ENCODE measurements at places on chromosomes 3 and 15.

GRCh38 chr15:91099616-91099994 is 452 bp upstream of the SV2B start:
- no peak for DNase-seq

GRCh38 chr15:80068578-80068977 is 9.1 kb downstream of the ZFAND6 start:
- no peak for DNase-seq

DNA sequence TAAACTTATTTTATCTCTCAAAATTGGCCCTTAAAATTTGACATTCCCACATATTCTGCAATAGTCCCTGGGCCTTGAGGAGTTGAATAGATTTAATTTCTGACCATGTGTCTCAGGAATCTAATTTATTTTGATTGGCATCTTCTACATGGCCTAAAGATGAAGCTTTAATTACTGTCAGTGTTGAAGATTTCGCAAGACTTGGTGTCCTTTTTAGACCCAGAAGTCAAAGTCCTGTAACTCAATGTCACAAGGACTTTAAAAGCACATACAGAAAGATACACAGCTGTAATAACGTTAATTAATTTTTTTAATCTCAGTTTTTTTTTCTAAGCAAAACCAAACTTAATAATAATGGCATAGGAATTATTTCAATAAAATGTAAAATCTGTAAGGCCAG is 163.9 kb downstream of the SUCNR1 start:
- no peak for DNase-seq

- DNase-seq = no peak
These were observed 33.7 kb upstream of the SPTBN5 start for GRCh38 chr15:41927536-41927935.

DNA sequence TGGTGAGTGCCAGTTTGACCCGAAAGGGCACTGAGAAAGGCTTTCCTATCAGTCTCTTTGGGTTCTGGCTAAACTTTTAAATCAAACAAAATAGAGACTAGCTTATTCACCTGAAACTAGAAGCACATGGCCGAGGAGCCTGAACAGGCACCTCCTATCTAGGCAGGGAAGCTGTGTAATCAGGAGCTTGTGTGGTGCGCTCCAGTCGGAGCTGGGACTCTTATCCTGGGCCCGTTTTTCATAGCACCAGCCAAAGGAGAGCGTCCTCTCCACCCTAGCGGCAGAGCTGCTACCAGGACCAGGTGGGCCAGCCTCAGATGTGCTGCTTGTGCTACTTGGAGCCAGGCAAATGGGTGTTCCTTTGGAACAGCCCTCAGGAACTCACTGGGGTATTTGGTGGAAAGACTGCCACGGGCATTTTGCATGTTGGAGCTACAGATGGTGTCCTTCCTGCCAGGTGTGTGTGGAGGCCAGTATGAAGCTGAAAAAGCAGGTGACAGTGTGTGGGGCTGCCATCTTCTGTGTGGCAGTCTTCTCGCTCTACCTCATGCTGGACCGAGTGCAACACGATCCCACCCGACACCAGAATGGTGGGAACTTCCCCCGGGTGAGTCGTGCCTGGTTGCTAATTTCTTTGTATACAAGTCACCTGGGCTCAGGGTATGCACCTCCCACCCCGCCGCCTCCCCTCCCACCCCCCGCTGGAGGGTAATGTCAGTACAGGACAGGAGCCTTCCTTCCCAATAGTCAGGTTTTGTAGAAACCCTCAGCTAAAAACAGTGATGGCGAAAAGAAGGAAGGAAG is 833 bp downstream of the MAN2A2 start:
- no peak for DNase-seq

DNA sequence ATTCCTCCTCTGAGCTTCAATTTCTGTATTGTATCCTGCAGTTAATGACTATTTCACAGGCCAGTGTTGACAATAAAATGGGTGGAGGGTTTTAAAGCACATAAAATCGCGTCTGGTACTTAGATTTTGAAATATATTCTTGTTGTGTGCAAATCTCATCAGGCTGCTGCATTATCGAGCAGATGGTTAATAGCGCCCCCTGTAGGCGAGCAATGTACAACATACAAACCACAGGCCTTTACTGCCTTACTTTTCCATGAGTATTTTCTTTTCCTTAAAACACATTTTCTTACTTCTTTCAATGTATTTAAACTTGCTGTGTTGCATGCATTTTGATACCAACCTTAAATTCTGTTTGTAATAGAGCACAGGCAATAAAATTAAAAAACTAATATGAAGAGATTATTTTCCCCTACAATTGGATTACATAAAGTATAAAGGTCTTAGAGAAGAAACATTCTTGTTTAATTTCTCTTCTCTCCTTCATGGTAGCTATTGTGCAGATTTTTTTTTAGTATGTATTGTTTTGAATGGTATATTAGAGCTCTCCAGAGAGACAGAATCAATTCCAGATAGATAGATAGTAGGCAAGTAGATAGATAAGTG is 608.4 kb downstream of the CADM2 start:
- DNase-seq = no peak

DNA sequence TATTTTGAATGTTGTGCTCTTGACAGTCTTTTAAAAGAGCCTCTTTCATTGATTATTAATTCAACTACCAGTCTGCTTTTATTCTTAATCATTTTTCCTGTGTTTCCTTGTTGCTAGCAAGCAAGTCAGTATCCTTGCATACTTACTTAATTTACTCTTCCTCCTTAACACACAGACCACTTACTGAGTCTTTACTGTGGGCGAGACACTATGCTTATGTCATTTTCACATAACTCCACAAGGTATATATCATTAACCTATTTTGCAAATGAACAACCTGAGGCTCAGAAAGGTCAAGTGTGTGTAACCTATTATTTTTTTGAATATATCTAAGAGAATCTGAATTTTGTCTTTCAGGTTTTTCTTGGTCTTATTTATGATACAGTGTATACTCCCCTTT is 130.9 kb downstream of the WDR76 start:
- no peak for DNase-seq

- no peak for DNase-seq
These were observed 172.3 kb upstream of the PRICKLE2 start for GRCh38 chr3:64397573-64397972.

DNA sequence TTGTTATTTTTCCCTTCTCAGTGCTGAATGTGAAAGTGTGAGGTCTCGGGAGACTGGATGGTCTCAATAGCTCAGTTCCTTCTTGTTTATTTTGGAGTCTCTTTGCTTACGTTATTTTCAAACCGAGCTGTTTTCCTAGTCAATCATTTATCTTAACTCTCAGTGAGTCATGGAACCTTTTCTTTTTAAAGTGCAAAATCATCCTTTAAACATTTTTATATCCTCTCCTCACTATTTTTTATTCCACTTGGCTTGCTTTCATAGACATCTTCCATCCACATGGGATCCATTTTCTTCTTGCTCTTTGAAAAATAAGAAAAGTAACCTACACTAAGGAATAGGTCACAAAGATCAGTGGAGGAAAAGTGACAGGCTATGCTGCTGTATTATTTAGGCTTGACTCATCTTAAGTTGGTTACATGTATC is 497.8 kb downstream of the NAALADL2 start:
- DNase-seq = no peak

- DNase-seq = no peak
These were observed 418.1 kb downstream of the OCA2 start for GRCh38 chr15:27681038-27681437.

DNA sequence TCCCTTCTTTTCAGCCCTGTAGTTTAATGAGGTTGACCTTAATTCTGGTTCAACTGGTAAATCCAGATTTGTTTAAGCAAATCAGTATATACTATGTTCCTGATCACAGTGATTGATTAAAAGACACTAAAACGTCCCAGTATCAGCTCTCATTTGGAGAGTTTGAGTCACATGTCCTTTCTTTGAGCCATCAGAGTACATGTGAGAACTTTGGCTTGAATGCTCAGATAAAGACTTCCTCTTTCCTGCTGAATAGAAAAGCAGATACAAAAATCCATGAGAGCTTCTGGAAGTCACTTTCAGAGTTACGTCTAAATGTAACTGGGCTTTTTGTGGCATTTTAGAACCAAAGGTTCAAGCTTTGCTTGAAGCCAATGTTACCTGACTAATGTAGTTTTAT is 341.8 kb upstream of the SATB1 start:
- no peak for DNase-seq

- no peak for DNase-seq
These were observed 52.5 kb downstream of the PHC3 start for GRCh38 chr3:170128977-170129431.

DNA sequence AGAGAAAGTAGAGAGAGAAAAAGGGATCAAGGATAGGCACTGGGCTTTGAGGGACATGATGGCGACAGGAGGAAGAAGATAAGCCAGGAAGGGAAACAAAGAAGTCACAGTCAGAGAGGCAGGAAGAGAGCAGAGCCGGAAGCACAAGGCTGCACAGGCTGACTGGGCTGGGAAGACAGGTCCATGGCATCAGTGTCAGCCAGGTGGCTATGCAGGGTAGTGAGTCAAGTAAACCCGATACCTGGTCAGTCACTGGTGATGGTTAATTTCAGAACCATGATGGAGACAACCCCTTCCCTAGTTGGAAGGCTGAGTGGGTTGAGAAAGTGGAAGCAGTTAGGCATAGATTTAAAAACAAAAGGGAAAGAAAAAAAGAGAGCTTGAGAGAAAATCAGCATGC is 203.8 kb downstream of the EPHB1 start:
- no peak for DNase-seq

GRCh38 chr15:40072216-40072990 is 33.4 kb upstream of the SRP14 start:
- DNase-seq = no peak

GRCh38 chr3:96803870-96804269 is 10.5 kb upstream of the EPHA6 start:
- no peak for DNase-seq

DNA sequence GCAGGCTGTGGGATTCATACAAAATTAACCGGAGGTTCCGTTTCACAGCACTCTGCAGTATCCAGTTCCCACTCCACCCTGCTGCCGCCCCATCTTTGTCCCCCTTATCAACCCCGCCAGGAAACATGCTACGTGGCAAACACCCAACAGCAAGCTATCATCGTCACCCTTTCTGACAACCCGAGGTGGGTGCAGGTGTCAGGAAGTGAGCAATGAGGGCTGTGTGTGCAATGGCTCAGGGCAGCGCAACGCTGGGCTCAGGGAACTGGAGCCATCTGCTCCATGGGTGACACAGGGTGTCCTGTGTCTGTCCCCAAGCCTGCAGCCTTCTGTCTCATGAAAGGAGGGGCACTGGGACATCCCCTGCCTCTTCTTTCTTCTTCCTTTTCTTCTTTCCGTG is 60.9 kb downstream of the ATP2B2 start:
- DNase-seq = no peak

- DNase-seq = no peak
These were observed 26.3 kb downstream of the ARHGEF3 start for GRCh38 chr3:56775445-56775837.

GRCh38 chr3:100865442-100865841 is 127.8 kb downstream of the ABI3BP start:
- DNase-seq = no peak

- DNase-seq = no peak
These were observed 622 bp upstream of the ZNF589 start for GRCh38 chr3:48240000-48240963.

GRCh38 chr3:129077222-129077621 is 16.6 kb downstream of the GP9 start:
- no peak for DNase-seq

DNA sequence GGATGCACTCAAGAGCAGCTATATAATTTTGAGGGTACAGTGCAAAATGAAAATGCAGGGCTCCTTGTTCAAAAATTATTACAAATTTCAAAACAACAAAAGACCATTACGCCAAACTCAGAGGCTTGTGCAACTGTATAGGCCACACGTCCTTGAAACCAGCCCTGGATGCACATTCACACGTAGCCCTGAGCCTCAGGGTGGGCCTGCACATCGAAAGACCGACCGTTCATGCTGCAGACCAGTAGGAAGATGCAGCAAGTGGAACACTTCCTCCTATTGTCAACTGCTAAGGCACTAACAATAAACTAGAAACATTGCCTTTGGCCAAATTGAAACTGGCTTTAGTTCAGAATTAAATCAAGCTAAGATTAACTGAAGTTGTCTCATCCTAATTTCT is 174.7 kb downstream of the SHOX2 start:
- DNase-seq = no peak

GRCh38 chr3:144287001-144287400 is 315.4 kb downstream of the DIPK2A start:
- no peak for DNase-seq

DNA sequence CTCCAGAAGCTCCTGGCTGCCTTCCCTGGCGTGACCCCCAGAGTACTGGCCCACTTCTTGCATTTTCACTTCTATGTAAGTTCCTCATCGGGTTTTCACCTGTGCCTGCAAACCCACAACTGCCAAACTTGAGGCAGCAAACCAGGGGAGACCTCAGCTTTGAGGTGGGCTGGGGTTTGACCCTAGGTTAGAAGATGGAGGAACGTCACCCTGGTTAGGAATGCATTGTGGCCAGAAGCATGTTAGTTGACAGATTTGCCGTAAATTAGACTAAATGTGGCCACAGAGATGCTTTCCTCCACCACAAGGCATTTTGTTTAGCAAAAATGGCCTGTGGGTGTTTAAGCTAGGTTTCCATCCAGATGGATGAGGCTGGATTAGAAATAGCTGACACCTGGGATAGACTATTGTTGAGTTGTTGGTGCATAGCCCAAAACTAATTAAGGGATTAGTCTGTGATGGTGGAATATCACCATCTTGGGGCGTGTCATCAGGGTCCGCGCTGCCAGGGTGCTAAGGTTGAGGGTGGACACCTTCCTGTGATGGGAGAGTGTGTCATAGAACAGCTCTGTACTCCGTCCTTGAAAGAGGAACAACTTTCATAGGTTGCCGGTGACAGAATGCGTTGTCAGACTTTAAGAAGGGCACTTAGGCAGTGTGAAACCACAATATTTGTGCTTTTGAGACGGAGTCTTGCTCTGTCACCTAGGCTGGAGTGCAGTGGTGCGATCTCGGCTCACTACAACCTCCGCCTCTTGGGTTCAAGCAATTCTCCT is 3.6 kb downstream of the NISCH start:
- no peak for DNase-seq

DNA sequence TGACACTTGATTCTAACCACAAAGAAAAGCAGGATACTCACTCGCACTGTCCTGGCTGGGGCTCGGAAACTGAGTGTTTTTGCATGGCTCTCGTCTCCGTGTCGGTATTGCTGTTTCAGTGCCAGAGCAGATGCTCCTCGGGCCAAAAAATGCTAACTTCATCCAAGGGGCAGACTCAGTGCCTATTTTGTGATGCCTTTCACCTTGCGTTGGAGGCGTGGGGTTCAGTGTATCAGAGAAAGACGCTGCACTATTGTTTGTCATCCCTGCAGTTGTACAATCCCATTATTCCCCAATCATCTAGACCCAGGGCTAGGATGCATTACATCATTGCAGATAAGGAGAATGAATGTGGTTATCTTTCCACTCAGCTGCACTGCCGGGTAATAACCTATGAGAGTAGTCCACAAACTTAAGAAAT is 1.4 kb downstream of the CACNA2D3 start:
- no peak for DNase-seq

DNA sequence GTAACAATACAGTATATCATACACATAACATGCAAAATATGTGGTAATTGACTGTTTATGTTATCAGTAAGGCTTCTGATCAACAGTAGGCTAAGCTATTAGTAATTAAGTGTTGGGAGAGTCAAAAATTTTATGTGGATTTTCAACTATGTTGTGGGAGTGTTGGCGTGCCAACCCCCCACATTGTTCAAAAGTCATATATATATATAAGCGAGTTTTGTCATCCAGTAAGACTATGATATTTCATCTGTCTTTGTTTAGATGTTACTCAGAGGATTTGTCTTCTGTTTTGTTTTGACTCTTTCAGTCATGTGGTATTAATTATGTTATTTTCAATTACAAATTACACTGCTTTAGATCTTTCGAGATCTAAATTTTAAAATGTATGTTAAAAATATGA is 51.0 kb upstream of the RAP2B start:
- no peak for DNase-seq
